Activated T-cell treated with anti-CD3 and anti-CD28 coated beads, Interleukin-2, amount 50 U/mL, for 72 hours (primary cell): ENCODE measurements at places on chromosomes 11 and 22.

GRCh38 chr22:20638507-20638870 lies 131.1 kb downstream of the MED15 start:
- DNase-seq = no peak

DNA sequence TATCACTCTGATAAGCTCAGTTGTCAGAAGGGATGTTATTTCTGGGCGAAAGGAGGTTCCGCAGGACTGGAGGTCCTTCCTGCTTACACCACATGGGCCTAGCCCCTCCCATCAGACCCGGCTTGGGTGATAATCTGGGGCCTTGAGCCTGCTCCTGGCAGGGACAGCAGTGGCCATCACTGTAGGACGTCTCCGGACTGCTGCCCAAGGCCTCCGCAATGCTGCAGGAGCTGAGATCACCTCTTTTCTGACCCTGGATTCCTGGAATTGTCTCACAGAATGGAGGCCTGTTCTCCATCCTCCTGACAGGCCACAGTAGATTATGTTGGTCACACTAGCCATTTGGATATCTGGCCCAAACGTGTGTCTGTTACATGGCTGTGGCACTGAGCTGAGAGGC lies 9.2 kb upstream of the BIK start:
- DNase-seq = no peak

- DNase-seq = no peak
These were observed 20.6 kb upstream of the SYT7 start for GRCh38 chr11:61601512-61601911.

GRCh38 chr22:49295851-49296560 lies 531.7 kb downstream of the BRD1 start:
- no peak for DNase-seq

DNA sequence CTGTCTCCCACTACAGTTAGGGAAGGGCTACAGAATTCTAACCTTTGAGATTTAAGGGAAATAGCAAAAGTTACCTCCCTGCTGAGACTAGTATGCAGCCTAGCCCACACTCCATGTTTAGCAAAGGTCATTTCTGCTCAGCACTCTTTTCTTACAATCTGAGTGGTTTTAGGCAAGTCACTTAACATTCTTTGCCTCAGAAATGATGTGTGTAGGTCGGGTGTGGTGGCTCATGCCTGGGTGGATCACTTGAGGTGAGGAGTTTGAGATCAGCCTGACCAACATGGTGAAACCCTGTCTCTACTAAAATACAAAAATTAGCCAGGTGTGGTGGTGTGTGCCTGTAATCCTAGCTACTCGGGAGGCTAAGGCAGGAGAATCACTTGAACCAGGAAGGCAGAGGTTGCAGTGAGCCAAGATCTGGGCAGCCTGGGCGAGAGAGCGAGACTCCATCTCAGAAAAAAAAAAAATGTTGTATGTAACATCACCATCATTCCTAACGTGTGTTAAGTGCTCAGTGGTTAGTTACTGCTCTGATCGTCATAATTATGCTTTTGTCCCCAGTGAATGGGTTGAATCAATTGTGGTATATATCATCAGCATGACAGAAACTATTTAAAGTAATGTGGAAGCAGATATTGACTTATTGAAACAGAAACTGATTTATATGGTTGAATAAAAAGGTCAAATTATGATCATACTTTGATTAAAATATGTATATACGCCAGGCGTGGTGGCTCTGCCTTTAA lies 55.0 kb downstream of the COPB1 start:
- no peak for DNase-seq

GRCh38 chr11:73883856-73884255 lies 7.1 kb downstream of the PAAF1 start:
- DNase-seq = no peak

DNA sequence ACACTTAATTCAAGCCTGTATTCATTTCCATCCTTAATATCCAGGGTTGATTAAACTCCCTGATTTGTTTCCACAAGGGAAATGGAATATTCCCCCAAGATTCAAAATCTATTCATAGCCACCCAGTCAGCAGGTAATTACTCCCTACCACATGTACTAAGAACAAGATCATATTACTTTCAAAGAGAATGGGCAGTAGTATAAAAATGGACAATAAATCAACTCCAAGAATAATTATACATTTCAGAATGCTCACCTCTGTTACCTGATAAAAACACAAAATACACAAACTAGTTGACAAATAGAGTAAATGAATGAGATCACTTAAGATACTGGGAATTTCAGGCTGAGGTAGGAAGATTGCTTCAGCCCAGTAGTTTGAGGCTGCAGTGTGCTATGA lies 8.5 kb upstream of the FEZ1 start:
- DNase-seq = no peak

DNA sequence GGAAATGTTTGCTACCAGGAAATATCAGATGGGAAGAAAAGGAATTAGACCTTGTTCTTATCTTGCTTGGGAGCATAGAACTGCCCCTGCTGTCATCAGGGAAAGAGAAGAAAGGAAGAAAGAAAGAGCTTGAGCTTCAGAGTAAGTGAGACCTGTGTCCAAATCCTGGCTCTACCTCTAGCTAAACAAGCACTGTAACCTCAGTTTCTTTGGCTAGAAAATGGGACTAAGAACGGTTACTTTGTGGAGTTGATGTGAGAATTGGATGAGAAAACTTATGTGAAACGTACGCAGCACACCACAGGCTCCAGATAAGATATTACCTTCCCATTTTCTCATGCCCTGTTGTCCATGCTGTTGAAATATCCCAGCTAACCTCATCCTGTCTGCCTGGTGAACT lies 57.1 kb upstream of the CREB3L1 start:
- DNase-seq = no peak
